WTC11 (cell line): ENCODE measurements at places on chromosomes 11 and 22. TPM values are rescaled to one million over a fixed set of nuclear protein-coding genes. Genes with fewer than 3 reads are reported as not detected.

Gene HEPN1
- not detected in 3 replicates for total RNA-seq

Gene GAL
- total RNA-seq, result 102 to 110 TPM (median 108 TPM) in 3 replicates

Gene CDC42BPG
- 14.9 to 21.6 TPM (median 17.3 TPM) in 3 replicates for total RNA-seq

GRCh38 chr22:20565079-20565734 is 57.8 kb downstream of the MED15 start:
- DNase-seq, result no peak
- H3K4me3 ChIP-seq, result no peak overlapping the region
- no peaks in the 10 kb centered on the region for H3K27me3 ChIP-seq
- H3K36me3 ChIP-seq, result peaks cover 41% of the 10 kb centered on the region
- no peaks in the 10 kb centered on the region for H3K4me1 ChIP-seq
- H3K27ac ChIP-seq, result no peak overlapping the region

GRCh38 chr11:1515082-1516060 is 28.8 kb upstream of the MOB2 start:
- H3K4me3 ChIP-seq, result no peak overlapping the region
- H3K27me3 ChIP-seq, result no peaks in the 10 kb centered on the region
- peaks cover 21% of the 10 kb centered on the region for H3K4me1 ChIP-seq
- H3K36me3 ChIP-seq, result no peaks in the 10 kb centered on the region

DNA sequence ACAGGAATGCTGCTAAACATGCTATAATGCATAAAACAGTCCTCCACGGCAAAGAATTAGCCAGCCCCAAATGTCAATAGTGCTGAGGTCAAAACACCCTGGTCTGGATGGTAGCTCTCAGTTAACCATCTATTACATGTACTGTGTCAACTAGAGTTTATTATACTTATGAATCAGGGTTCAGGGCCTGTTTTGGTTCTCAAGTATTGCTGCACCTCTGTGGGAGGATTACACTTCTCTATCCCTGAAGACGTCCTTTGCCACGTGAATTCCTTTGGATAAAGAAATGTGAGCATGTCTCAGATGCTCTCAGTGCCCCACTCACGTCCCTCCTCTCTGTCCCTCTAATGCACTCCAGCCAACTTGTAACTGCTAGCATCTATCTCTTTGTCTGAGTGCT is 53.4 kb downstream of the SLC1A2 start:
- 0 out of 2 replicates have a peak, but pooled peaks cover 7% of the 10 kb centered on the region for H3K4me1 ChIP-seq
- no peak overlapping the region for H3K4me3 ChIP-seq
- H3K36me3 ChIP-seq, result 0 out of 2 replicates have a peak, but pooled peaks cover 2% of the 10 kb centered on the region

- H3K36me3 ChIP-seq, result no peaks in the 10 kb centered on the region
- H3K4me1 ChIP-seq, result peaks cover 11% of the 10 kb centered on the region
These were observed 3.3 kb downstream of the MAP4K2 start for GRCh38 chr11:64799623-64800302.

DNA sequence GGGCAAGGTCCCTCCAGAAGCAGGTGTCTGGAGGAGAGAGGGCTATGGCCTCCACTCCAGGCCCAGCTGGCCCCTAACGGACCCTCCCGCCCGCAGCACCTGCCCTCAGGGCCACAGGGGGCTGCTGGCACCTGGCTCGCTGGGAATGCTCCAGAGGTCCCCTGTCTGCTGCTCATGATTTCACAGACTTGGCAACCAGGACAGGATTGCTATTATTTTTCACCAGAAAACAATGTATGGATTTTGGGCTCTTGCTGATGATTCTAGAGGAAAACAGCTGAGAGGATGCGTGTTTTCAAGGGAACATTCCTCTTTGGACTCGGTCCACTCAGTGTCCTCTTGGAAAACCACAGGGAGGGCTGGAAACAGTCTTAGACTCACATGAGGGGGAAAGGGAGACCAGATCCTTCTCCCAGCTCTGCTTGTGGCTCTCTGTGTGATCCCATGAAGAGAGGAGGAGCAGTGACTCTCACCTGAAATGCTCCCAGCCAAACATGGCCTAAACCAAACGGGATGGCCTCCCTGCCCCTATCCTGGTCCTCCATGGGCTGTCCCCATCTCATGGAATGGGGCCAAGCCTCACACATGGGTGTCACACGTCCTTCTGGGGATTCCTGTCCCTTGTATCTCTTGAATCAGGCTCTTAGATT is 15.8 kb downstream of the MYEOV start:
- no peaks in the 10 kb centered on the region for H3K36me3 ChIP-seq
- H3K4me1 ChIP-seq, result no peaks in the 10 kb centered on the region
- DNase-seq, result no peak
- H3K27ac ChIP-seq, result no peak overlapping the region
- no peaks in the 10 kb centered on the region for H3K27me3 ChIP-seq

GRCh38 chr11:66996609-66997273 is 21.6 kb downstream of the C11orf86 start:
- no peaks in the 10 kb centered on the region for H3K27me3 ChIP-seq
- H3K4me3 ChIP-seq, result no peak overlapping the region
- H3K27ac ChIP-seq, result no peak overlapping the region; the same call in 1 of the 2 replicates
- no peak for DNase-seq
- peaks cover 10% of the 10 kb centered on the region for H3K4me1 ChIP-seq

- H3K27ac ChIP-seq, result no peak overlapping the region
- DNase-seq, result no peak
- H3K4me1 ChIP-seq, result peaks cover 21% of the 10 kb centered on the region
- no peaks in the 10 kb centered on the region for H3K27me3 ChIP-seq
- no peak overlapping the region for H3K4me3 ChIP-seq
These were observed 233.4 kb upstream of the DDI1 start for GRCh38 chr11:103803062-103803461.

- H3K4me1 ChIP-seq, result peaks cover 66% of the 10 kb centered on the region
- H3K4me3 ChIP-seq, result no peak overlapping the region
- H3K36me3 ChIP-seq, result peaks cover 44% of the 10 kb centered on the region
- H3K27ac ChIP-seq, result peak overlapping the region; percentile 99
- no peak for DNase-seq
These were observed 52.8 kb downstream of the MYH9 start for GRCh38 chr22:36334821-36335603.

DNA sequence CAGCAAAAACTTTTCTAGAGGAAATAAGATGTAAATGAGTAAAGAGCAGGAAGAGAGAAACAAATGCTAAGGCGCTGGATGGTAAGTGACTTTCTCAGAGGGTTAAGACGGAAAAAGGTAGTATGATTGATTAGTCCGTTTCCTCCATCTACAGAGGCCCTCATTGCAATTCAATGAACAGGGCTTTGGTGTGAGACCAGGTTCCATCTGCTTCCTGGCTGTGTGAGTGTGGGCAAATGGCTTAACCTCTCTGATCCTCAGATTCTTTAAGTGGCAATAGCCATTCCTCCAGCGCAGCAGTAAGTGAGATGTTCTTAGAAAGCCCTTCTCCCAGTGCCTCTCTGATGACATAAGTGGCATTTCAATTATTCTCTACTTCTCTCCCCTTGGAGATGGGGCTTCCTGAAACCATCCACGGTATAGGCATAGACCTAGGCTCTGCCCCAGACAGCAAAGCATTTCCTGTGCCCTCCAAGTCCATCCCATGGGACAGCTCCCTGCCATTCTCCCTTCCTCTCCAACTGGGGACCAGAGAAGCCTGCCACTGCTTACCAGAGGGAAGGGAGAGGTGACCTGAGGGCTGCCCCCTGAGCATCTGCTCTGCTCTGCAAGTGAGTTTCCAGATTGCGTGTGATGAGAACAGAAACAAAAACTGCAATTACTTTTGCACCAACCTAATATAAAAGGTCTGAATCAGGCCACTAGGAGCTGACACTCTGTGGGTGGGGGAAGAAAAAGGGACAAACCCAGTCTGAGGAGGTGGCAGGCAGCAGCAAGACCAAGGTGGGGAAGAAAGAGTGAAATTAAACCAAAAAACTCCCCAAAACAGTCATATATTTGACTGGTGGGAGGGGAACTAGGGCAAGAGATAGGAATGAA is 12.7 kb upstream of the CD44 start:
- peaks cover 8% of the 10 kb centered on the region for H3K27me3 ChIP-seq
- no peak for DNase-seq
- H3K4me1 ChIP-seq, result peaks cover 11% of the 10 kb centered on the region
- H3K27ac ChIP-seq, result no peak overlapping the region
- no peaks in the 10 kb centered on the region for H3K36me3 ChIP-seq

DNA sequence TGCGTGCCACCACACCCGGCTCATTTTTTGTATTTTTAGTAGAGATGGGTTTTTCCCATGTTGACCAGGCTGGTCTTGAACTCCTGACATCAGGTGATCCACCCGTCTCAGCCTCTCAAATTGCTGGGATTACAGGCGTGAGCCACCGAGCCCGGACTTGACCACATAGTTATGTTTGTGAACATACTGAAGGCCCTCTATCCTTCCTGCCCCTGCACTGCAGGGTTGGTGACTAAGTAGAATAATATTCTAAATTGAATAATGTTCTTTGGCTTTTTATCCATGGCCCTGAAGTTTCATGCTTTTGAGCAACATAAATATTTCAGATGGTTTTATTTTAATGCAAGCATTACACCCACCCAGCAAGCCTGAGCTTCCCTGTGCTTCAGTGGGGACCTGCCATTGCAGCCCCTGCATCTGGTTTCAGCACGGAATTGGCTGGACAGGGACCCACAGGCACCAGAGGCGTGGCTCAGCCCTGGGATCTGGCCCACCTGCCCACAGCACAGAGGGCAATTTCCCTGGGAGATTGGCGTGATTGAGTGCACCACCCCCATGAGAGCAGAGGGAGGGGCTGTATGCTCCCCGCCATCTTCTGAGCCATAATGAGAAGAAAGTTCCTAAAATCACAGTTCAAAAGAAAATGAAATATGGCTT is 460.5 kb downstream of the BRD1 start:
- H3K27ac ChIP-seq, result no peak overlapping the region
- no peaks in the 10 kb centered on the region; the same call in 1 of the 2 replicates for H3K4me1 ChIP-seq
- no peaks in the 10 kb centered on the region for H3K36me3 ChIP-seq
- DNase-seq, result no peak
- no peak overlapping the region for H3K4me3 ChIP-seq
- H3K27me3 ChIP-seq, result no peaks in the 10 kb centered on the region; the same call in 1 of the 2 replicates

GRCh38 chr22:41893591-41894375 is 21.1 kb downstream of the SHISA8 start:
- no peak overlapping the region for H3K4me3 ChIP-seq
- H3K27me3 ChIP-seq, result no peaks in the 10 kb centered on the region
- H3K27ac ChIP-seq, result no peak overlapping the region
- DNase-seq, result no peak

DNA sequence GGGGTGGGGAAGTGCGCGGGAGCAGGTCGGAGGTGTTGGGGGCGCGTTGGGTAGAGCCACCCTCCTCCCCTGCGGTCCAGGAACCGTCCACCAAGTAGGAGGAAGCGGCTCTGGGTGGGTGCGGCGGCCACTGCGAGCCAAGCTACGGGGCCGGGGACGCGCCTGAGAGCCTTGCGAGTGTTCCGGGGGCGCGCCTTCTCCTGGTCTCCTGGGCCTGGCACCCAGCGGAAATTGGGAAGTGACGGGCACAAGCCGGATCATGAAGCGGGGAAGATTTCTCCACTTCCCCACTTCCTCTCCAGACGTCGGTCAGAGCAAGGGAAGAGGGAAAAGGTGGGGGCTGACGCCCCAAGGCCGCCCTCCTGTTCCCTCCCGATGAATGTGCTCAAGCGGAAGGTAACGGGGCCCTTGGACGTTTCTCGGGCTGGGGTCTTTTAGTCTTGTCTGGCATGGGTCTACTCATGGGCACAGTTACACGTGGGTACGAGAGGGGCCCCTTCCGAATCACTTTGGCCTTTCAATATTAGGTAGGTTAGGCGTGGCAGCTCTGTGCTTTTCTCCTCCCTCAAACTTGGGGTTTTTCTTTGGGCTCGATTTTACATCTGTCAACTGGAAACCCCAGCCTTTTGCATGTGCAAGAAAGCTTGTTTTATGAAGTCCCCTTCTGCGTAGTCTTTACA is 865 bp downstream of the RBM14 start:
- peaks cover 34% of the 10 kb centered on the region for H3K36me3 ChIP-seq
- DNase-seq, result no peak
- H3K27ac ChIP-seq, result peak overlapping the region; percentile 99
